ENCODE measurements at places on chromosomes 1 and 21.

DNA sequence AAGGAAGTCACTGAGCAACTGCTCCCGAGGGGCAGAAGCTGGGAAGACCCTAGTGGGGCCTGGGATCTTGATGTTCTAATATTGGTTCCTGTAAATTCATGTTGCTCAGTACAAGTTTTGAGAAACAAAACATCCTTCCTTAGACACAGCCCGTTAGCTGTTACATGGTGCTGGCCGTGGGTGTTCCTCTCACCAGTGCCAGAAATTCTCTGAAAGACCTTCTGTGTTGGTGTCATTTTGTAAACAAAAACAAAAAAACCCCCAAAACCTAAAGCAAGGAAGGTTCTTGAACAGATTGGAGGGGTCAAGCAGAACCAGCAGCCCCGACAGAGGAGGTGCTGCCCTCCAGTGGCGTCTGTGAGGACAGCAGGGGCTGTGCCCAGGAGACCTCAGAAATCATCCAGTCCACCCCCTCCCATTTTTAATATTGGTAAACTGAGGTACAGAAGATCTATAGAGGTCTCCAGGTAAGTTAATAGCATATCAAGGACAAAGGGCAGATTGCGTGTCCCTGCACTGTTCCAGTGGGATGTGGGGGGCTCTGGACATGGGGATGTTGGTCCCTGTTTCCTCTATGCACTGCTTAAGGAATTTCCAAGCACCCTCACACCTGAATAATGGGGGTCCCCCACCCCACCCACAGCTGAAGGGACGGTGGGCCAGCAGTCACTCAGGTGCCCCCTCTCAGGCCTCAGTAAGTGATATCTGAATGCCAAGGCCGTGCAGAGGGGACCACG lies 38.2 kb downstream of the SLC2A7 start:
- DNase-seq, result peak; percentile 57

GRCh38 chr1:96409689-96410088 lies 311.9 kb upstream of the PTBP2 start:
- no peak for DNase-seq

DNA sequence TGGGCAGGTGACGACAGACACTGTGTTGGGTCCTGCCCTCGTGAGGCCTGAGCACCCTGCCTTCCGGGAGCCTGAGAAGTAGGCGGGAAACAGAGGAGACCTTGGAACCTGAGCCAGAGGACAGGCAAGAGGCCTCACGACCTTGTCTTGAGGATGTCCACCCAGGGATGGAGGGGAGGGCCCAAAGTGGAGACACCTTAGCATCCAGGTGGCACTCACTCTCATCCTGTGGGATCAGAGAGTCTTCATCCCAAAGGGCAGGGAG lies 347.2 kb downstream of the NPHP4 start:
- no peak for DNase-seq

GRCh38 chr1:153633161-153633753 lies 609 bp upstream of the CHTOP start:
- DNase-seq, result no peak

GRCh38 chr1:209421978-209422680 lies 161.4 kb upstream of the CAMK1G start:
- no peak for DNase-seq

DNA sequence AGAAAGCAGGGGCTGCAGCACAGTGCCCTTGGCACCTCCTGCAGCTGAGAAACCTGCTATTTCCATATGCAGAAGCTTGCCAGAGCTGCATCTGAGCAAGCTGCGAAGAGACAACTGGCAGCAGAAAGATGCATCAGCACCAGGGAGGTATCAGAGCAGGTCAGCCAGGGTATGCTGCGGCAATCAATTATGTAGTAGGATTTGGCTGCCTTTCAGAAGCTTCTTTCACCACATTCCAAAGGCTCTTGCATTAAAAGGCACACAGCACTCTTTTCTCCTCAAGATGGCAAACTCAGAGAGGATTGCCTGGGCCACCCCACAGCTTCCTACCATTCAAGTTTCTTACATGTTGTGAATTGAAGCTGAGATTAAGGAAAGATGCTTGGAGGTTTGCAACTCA lies 47.6 kb upstream of the RAP1A start:
- DNase-seq, result no peak

DNA sequence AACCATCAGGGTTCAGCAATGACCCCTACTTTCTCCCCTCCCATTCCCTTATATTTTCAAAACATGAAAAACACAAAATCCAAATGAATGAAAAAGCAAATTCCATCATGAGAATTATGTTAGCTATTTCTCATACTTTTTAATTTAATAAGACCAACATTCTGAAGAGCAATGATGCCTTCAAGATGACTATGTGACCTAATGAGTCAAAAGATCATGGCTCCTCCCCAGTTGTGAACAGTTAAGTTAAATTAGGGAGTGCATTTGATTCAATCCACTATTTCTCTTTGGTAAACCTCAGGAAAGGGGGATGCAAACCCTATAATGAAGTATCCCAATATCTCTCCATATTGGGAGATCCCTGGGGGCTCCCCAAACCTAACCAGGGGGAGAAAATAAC lies 36.5 kb downstream of the PUM1 start:
- no peak for DNase-seq

GRCh38 chr1:2360588-2361364 lies 30.6 kb downstream of the MORN1 start:
- DNase-seq, result no peak

GRCh38 chr1:219927298-219927955 lies 930 bp downstream of the SLC30A10 start:
- DNase-seq, result no peak

DNA sequence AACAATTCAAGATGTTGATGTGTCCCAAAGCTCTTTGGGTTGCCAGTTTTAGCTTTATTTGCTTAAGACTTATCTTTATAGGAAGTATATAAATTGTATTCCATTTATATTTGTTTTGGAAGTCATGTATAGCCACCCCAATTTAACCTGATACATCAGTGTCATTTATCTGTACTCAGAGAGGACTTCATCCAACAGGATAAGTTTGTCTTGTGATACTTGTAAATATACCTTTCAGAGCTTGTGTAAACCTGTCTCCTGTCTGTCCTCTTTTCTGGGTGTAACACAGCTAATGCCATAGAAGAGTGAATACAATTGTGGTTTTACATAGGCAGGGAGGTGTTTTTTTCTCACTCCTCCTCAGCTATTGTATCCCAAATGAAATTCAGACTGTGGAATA lies 10.4 kb downstream of the PTGFR start:
- DNase-seq, result no peak

DNA sequence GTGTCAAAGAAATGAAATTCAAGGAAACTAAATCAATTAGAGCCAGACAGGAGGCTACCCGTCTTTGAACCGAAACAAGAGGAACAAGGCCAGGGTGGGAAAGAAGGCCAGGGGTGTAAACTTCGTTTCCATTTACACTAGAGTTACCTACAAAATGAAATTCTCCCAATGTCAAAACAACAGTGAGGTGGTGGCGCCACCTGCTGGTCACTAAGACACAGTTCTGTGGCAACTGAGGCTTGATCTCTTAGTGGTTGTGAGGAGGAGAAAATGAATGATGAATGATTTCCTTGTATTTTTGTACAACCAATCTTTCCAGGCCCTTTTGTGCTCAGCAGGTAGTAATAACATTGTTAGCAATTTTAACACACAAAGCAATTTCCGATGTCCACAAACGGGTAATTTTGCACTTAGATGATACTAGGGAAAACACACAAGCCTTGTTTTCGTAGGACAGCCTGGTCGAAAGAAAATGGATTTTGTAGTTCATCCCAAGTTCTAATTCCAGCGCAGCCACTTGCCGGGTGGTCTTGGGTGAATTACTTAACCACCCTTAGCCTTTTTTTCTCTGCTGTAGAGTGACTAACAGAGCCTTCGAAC lies 54.8 kb upstream of the SOD1 start:
- peak; percentile 51 for DNase-seq

DNA sequence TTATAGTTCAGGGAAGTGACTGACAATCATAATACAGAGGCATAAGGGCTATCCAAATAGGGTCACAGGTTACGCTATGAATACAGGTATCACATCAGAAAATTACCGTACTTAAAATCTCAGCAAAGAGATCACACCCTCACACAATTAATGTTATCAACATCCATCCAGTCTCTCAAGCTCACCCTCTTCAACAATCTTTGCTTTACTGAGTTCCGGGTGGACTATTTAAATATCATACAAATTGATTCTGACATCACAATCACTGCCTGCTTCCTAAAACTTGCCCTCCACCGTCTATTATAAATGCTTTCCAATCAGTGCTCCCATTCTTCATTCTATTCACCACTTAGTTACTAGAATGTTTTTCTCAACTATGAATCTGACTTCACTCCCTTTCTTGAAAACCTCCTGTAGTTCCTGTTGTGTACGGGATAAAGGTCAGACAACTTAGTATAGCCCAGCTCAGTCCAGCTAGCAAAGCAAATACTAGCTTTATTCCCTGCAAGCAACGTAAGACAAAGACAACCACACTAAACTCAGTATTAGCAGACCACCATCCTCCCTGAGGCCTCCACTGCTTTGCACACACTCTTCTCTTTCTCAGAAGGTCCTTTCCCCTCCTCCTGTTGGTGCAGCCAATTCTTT lies 398.7 kb downstream of the SMYD3 start:
- DNase-seq, result no peak

DNA sequence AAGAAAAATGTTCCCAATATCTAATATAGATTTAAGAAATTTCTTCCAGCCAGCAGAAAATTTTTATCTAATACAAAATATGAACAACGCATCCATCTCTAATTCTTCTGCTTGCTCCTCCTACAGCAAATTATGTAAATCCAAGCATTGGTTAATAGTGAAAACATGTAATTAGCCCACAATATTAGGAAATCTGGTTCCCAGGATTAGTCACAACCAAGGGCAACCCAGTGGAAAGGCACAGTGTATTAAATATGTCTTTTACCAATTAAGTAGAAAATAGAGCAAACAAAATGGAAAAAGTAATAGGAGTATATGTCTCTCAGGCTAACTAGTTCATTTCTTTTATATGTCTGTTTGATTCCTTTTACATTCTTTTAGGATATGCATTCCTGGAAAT lies 59.4 kb upstream of the IFI44L start:
- no peak for DNase-seq

DNA sequence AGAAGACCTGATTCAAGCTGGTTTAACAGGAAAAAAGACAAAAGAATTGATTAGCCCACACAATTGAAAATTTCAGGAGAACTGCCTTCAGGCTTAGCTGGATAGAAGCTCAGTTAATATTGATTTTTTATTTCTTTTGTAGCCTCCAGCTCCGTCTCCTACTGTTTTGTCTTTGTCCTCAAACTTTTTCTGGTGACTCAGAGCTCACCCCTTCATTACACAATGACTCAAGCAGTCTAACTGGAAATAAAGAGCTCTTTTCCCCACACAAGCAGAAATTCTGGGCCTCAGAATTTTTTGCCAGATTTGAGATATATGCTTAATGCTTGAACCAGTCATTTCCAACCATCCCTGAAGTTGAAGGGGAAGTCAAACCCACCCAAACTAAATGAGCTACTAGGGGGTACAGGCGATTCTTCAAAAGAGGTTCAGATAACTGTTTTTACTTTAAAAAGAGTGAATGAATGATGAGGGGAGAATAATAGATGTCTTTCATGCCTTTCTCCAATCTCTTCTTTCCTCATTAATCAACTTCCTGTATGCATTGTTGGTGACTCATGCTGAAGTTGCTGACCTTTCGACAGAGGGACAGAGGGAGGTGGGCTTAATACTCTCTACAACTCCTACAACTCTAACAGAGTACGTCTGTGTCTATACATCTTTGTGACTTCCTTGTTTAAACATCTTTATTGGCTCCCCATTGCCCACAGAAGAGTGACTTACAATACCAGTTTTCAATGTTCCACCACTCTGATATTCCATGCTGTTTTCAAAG lies 6.2 kb upstream of the ACP6 start:
- DNase-seq, result no peak

- no peak for DNase-seq
Measured at GRCh38 chr1:183159960-183160359, 26.1 kb upstream of the LAMC2 start.

DNA sequence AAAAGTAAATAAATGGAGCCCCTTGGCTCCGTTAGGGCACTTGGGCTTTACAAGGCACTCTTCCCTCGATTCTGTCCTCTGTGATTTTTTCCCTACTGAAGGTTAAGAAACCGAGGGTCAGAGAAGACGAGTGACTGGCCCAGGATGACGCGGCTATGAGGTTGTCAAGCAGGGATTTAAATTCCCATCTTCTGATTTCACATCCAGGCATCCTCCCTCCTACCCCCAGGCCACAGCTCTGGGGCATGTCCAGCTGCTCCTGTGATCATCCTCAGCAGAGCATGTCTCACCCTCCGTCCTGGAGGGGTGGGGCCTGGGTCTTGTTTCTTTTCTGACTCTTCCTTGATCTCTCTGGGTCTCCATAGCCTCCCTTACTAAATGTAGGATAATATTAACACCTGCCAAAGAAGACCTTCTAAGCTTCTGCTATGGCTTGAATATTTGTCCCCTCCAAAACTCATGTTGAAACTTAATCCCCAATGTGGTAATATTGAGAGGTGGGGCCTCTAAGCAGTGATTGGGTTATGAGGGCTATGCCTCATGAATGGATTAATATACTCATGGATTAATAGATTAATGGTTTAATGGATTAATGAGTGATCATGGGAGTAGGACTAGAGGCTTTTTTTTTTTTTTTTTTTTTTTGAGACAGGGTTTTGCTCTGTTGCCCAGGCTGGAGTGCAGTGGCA lies 4.6 kb downstream of the CRYBG2 start:
- DNase-seq, result no peak

- no peak for DNase-seq
Measured at GRCh38 chr21:37374027-37374426, 7.5 kb downstream of the DYRK1A start.

- no peak for DNase-seq
Measured at GRCh38 chr1:58788259-58788658, 4.4 kb upstream of the JUN start.

DNA sequence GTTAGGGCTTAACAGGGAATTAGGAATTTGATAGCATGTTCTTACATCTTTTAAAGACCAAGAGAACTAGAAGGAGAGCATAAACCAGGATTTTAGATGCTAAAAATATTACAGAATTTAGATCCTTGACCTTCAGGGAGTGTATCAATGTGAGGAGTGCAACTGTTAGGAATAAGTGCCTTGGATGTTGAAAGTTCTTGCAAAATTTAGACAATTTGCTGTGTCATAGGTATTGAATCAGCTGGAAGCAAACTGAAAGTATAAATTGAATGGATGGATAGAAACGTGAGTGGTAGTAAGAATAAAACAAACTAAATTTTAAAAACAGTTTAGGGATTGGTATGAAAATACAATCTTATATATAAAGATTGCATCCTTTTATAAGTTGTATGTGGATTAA lies 27.7 kb downstream of the PPP1R12B start:
- DNase-seq, result no peak

Measured in stimulated activated CD4-positive, alpha-beta T cell treated with anti-CD3 and anti-CD28 coated beads, TNF-alpha, amount 100 ng/mL, for 4 hours (primary cell).